ENCODE measurements at places on chromosomes 5 and 9.

DNA sequence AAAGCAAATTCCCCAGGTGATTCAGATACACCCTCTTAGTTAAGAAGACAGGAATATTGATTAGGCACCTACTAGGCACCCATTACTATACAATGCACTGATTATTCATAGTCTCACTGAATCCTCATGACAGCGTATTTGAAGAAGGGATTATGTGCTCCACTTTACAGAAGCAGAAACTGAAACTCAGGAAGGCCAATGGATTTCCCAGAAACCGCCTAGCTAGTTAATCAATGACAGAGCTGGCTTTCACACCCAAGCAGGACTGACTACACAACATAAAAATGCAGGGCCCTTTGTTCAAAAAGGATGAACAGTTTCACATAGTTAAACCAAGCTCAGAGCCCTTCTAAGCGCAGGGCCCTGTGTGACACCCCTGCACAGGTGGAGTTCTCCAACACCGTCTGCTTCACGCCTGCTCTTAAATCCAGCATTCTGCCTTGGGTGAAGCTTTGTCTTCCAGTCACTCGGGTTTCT is 117.3 kb downstream of the TTLL11 start:
- no peak for DNase-seq

- DNase-seq = no peak
Measured at GRCh38 chr5:76583163-76584047, 39.8 kb downstream of the F2RL2 start.

GRCh38 chr9:94654165-94654894 is 15.0 kb upstream of the FBP1 start:
- DNase-seq = no peak

DNA sequence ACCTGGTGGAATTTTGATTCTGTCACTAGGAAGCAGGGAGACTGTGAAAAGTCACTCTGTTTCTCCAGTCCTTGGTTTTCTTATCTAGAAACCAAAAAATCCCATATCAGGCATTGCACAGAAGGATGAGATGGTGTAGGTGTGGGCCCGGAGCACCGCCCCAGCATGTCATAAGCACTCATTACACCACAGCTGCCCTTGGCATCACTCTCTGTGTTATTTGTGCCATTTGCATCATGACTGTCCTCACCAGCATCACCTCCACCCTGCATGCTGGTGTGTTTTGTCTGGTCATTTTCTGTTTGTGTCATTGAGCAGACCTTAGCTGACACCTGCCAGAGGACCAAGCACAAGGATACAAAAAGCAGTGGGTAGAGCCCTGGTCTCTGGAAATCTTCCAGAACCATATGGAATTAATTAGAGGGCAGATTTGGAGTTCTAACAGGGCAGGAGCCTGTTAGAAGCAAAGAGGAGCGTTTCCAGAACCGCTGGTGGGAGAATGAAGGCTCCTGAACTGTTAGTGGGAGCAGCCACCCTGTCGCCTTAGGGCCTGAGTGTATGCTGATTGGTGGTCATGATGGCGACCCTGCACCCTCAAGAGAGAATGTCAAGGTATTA is 99.3 kb downstream of the AMBP start:
- no peak for DNase-seq

DNA sequence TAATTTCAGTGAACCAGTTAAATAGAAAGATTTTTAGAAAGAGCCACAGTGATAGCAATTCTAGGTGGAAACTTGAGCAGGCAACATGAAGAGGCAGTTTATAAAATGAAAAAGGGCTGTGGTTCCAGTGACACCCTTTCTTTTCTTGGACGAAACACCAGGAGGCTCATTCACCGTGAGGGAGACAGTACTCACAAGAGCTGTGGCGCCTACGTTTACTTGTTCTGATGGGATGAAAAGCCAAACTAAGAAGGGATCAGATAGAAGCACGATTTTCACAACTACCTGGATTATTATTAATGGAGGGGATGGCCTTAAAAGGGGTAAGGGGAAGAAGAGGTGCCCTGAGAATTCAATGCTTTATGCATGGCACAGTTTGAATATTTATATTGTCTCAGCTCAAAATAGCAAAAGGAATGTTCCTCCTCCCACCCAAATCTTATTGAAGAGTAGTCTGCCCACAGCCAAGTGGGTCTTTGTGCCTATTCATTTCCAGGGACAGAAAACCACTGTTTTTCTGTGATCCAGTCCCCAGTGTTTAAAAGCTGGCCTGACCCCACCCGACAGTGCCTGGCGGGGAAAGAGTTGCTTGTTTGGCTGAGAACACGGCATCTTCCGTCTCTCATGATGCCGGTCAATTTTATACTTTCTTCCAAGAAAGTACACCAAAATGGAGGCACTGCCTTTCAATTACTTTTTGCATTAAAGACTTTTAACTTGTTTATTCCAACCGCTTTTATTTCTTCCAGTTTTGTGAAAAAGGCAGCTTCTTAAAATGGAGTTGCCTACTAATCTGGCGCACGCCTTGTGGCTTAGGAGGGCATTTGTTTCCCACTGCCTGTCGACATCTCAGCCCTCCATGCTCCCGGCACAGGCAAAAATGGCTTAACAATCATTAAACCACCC is 51.9 kb downstream of the HABP4 start:
- DNase-seq = no peak

GRCh38 chr5:117801583-117801982 is 1186.8 kb downstream of the DTWD2 start:
- DNase-seq = no peak

GRCh38 chr9:128457207-128457606 is 1.4 kb downstream of the ODF2 start:
- DNase-seq = no peak

DNA sequence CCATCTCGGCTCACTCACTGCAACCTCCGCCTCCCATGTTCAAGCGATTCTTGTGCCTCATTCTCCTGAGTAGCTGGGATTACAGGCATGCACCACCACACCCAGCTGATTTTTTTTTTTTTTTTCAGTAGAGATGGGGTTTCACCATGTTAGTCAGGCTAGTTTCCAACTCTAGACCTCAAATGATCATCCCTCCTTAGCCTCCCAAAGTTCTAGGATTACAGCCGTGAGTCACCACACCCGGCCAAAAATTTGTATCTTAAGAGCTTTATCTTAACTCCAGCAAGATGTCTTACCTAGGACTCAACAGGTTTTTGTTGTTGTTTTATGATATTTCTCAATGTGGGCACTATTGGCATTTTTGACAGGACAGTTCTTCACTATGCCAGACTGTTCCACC is 27.9 kb downstream of the LYRM7 start:
- DNase-seq = no peak

DNA sequence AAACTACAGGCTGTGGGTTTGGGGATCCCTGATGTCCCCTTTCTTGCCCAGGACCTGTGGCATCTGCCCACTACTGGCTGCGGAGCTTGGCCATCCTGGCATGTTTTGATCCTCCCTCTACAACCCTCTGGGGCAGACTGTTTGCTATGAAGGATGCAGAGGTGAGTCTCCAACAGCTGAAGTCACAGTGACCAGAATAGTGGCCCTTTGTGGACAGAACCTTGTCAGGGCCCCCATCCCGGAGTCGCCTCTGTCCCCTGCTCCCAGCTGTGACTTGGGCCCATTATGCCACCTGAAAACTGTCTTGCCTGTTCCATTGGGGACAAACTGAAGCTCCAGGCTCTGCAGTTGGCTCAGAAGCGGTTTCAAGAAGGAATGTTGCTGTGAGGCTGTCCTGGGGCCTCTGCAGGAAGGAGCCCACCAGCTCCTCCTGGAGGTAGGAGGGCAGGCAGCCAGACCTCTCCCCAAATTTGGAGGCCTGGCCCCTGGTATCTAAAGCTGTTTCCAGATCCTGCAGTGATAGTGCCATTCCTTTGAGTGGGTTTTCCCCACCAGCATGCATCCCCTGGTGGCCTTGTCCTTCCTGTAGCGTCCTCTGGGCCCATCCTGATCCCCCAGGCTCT is 93.3 kb downstream of the BARX1 start:
- no peak for DNase-seq

- DNase-seq = no peak
Measured at GRCh38 chr5:170805666-170806065, 22.1 kb downstream of the GABRP start.

DNA sequence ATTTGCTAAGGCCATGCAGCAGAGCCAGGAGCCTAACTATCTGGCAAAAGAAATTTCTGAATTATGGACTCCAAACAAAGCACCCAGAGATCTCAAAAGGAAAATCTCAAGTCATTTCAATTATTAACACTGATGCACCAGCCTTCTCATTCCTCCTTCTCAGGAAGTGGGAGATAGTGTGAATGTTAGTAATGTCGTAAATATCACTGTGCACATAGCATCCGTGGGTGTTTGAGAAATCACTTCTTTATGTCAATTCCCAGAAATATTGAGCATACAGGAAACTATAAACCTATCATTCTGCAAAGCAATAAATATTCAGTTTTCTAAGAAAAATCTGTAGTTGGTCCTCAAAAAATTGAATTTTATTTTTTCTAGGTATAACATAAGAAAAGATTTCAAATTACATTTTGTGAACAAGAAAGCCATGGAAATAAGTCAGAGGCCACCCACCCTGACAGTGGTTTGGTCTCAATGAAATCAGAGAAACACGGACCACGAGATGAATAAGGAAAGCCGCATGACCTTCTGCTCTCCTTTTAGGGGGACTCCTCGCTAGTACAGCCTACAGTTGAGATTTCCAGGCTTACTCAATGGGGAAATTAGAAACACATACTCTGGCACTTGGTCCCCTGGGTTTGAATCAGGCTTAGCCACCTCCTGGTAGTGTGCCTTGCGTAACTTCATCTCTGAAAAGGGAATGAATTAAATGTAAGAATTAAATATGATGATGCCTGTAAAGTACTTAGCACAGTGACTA is 120.6 kb downstream of the DIRAS2 start:
- no peak for DNase-seq

GRCh38 chr5:102249381-102249780 is 46.7 kb downstream of the SLCO4C1 start:
- DNase-seq = no peak

- DNase-seq = no peak
Measured at GRCh38 chr9:84368601-84369000, 28.0 kb upstream of the SLC28A3 start.

- DNase-seq = no peak
Measured at GRCh38 chr9:107409581-107410389, 79.8 kb downstream of the KLF4 start.

DNA sequence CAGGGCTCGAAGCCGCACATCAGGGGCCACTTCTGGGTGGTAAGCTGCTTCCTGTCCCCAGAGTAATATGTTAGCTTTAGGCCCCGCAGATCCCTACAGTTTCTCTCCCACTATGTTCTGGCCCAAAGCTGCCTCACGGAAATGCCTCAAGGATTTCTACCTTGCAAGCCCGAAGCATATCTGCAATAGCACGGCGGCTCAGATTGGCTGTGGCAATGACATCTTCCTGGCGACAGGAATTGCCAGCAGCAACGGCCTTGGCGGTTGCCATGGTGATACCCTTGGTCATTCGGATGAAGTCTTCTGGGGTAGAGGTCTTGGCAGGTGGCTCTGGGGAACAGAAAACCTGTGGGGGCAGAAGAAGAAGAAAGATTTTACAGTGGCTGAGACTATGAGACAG is 10.3 kb upstream of the TPM2 start:
- DNase-seq = no peak

DNA sequence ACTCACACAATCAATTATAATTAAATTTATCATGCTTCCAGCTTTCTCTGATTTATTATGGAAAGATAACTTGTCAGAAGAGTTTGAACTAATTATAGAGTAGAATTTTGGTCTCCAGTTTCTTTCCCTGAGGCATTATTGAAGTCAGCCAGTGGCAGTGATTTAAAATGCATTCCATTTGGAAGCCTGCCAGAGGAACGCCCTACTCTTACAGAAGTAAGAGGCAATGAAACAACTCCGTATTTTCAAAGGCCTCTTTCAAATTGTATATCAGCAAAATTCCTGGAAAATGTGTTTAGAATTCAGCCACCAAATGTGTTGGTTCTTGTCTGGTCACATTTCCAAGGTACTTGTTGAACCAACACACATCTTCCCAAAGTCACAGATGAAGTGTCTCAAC is 640.9 kb downstream of the SEMA5A start:
- DNase-seq = no peak

GRCh38 chr5:68533571-68534084 is 318.1 kb downstream of the PIK3R1 start:
- no peak for DNase-seq

DNA sequence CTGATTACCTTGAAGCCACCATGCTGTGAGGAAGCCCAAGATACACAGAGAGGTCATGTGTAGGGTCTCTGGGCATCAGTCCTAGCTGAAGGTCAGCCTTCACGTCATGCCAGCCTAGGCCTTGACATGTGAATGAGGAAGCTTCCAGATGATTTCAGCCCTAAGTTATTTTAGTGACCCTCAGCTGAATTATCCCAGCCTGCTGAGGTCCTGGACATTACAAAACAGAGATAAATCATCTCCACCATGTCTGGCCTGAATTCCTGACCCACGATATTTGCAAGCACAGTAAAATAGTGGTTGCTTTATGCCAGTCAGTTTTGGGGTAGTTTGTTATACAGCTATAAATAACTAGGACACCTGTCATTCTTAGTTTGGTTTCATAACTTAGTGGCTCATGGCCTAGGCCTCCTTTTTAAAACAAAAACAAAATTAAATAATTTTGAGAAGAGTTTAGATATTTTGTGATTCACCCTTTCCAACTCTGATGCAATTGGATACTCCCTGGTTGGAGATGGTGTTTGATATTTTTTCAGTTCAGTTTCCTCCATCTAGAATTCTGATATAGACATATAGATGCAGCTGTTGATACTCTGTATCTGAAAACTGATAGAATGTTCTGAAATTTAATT is 571.3 kb upstream of the CLINT1 start:
- no peak for DNase-seq

- DNase-seq = no peak
Measured at GRCh38 chr5:111347021-111347420, 122.8 kb downstream of the CAMK4 start.

DNA sequence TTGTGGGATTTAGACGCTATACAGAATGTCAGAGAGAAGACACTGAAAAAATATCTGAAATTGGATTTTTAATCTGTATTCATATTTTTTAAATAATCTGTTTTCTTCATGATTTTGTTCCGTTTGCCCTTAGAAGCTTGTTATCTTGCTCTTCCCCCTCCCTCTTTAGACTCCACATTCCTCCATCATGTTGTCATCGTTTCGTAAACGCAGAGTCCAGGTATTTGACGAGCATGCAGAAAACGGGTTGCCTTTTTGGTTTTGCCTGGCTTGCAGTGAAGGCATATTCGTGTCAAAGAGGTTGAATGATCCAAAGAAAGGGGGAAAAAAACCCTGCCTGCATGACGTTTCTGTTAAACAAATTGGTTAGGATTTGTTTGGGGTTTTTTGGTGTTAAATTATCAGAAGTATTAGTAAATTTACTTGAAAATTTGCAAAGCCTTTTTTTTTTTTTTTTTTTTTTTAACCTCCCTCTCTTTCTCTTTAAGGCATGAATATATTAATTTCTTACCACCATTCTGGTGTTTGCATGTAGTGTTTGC is 2.9 kb downstream of the SPTAN1 start:
- DNase-seq = no peak

GRCh38 chr9:89821081-89821480 is 216.3 kb downstream of the GADD45G start:
- no peak for DNase-seq

- DNase-seq = peak; percentile 73
Measured at GRCh38 chr9:91193087-91193657, 168.5 kb downstream of the AUH start.

All from stimulated activated CD4-positive, alpha-beta T cell treated with anti-CD3 and anti-CD28 coated beads, Interleukin-2, amount 100 ng/mL, for 4 hours (primary cell).